Small intestine (tissue), 16 donors: ENCODE measurements at places on chromosomes 7 and 10. TPM values are rescaled to one million over a fixed set of nuclear protein-coding genes. Genes with fewer than 3 reads are reported as not detected.
A peak's percentile ranks its signal among the peaks of the same experiment; 100 is the strongest.

DNA sequence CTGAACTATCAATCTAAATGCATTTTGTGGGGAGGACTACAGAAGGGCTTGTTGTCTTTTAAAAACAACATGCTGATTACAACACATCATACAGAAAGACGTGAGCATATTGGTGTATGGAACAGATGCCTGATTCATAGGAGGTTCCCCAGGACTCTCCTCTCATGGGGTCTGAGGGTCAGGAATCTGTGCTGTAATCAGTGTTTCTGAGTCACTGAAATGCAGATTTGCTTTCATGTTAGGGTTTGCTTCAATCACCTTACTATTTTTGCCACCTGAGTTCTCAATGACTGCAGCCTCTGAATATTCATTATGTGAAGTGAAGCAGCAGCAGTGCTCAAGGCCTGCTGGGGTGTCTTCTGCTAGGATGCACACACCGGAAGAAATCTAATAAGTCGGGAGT lies 550 bp upstream of the ANK3 start:
- H3K36me3 ChIP-seq, result no peaks in the 10 kb centered on the region
- no peak for DNase-seq
- no peaks in the 10 kb centered on the region for H3K4me1 ChIP-seq
- H3K4me3 ChIP-seq, result no peak overlapping the region
- no peak overlapping the region for H3K27ac ChIP-seq
- H3K27me3 ChIP-seq, result no peaks in the 10 kb centered on the region

DNA sequence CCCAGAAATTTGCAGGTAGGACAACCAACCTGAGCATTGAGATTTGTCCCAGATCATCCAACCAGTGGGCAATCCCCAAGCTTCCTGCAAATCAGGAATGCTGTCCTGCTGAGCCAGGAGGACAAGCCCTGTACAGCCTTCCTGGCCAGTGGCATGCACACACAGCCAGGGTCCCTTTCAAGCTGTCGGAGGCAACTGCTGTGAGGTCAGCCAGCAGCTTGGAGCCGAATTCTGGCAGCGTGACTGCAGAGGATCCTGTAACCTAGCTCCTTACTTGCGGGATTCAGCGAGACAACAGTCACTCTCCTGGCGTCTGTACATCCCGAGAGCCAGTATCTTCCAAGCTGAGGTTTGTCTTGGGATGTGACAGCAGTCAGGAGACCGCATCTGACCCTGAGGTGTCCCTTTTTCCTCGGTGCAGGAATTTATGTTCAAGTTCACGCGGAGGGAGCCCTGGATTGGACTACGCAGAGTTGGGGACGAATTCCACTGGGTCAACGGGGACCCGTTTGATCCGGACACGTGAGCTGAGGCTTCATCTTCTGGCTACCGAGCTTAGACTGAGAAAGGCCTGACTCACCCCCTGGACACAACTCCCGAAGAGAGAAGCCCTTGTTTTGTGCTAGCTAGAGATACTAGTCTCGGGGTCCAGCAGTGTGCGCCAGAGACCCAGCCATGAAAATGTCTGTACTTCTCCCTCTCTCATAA lies 18.3 kb downstream of the CLEC2L start:
- no peak overlapping the region for H3K4me3 ChIP-seq
- no peak for DNase-seq
- no peak overlapping the region for H3K27ac ChIP-seq
- H3K36me3 ChIP-seq, result no peaks in the 10 kb centered on the region

DNA sequence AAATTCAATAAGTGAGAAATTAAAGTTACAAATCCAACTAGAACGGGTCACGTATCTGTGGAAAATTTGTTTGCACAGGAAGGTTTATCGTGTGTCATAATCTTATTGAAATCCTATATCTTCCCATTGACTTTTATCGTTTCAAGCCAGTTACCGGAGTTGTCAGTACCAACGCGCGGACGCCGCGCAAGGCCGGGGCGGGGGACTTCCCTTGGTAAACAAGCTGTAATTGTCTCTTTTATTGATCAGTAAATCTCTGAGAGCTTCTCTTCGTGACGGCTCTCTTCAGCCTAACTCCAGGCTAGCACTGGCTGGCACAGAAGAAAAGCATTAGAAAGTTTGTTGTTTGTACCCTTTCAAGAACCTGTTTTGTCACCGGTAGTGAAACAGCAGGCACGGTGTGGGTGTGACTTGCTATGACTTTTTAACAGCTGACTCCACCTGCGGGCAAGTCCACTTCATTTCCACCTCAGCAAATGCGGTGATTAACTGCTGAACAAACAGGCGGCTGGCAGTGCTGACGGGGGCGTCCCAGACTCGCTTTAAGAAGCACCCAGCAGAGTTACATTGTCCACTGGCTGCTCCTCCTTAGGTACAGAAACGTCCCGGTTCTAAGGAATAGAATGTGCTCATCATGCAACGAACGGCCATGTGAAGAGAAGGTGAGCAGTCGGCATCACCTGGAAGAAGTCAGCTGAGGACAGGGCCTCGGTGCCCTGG lies 215.8 kb downstream of the MAD1L1 start:
- peaks cover 21% of the 10 kb centered on the region for H3K36me3 ChIP-seq
- no peak overlapping the region for H3K27ac ChIP-seq
- no peaks in the 10 kb centered on the region for H3K4me1 ChIP-seq
- no peak overlapping the region for H3K4me3 ChIP-seq
- no peaks in the 10 kb centered on the region for H3K27me3 ChIP-seq

- H3K36me3 ChIP-seq, result peaks cover 5% of the 10 kb centered on the region
- H3K4me3 ChIP-seq, result no peak overlapping the region
- H3K4me1 ChIP-seq, result no peaks in the 10 kb centered on the region
- peak overlapping the region; percentile 17 for H3K27ac ChIP-seq
- peak; percentile 53 for DNase-seq
Measured at GRCh38 chr10:19325581-19325980, 277.0 kb downstream of the MALRD1 start.

- peak; percentile 22 for DNase-seq
- no peaks in the 10 kb centered on the region for H3K4me1 ChIP-seq
- no peaks in the 10 kb centered on the region for H3K36me3 ChIP-seq
- H3K4me3 ChIP-seq, result no peak overlapping the region
Measured at GRCh38 chr10:116287906-116288501, 15.0 kb upstream of the GFRA1 start.

GRCh38 chr10:77391605-77392235 lies 245.9 kb downstream of the KCNMA1 start:
- DNase-seq, result peak; percentile 76
- no peaks in the 10 kb centered on the region for H3K27me3 ChIP-seq
- no peak overlapping the region for H3K4me3 ChIP-seq
- no peak overlapping the region for H3K27ac ChIP-seq
- H3K36me3 ChIP-seq, result no peaks in the 10 kb centered on the region

DNA sequence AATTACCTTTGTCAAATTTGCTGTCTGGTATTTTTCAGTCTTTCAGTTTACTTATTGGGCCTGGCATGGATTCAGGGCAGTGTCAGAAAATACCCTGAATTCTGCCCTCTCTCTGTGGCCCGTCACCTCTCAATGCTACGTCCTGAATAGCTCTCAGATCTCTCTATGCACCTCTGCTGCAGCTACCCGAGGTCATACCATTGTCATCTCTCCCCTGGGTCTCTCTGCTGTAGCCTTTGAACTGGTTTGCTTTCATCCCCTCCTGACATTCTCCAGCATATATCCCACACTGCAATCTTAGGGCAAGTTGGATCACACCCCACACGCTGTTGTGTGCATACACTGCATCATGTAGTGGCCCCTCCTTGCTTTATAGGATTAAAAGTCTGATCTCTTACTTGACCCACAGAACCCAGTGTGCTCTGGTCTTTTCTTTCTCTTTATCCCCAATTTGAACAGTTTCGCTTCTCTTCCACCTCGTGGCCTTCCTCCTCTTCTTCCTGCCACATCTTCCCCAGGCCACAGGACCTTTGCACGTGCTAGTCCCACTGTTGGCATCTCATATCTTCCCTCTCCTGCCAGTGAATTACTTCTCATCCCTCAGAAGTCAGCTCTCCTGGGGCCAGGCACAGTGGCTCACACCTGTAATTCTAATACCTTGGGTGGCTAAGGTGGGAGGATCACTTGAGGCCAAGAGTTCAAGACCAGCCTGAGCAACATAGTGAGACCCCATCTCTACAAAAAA lies 372.9 kb downstream of the GALNT17 start:
- no peaks in the 10 kb centered on the region for H3K4me1 ChIP-seq
- DNase-seq, result no peak
- no peak overlapping the region for H3K27ac ChIP-seq
- no peaks in the 10 kb centered on the region for H3K36me3 ChIP-seq
- no peak overlapping the region for H3K4me3 ChIP-seq

DNA sequence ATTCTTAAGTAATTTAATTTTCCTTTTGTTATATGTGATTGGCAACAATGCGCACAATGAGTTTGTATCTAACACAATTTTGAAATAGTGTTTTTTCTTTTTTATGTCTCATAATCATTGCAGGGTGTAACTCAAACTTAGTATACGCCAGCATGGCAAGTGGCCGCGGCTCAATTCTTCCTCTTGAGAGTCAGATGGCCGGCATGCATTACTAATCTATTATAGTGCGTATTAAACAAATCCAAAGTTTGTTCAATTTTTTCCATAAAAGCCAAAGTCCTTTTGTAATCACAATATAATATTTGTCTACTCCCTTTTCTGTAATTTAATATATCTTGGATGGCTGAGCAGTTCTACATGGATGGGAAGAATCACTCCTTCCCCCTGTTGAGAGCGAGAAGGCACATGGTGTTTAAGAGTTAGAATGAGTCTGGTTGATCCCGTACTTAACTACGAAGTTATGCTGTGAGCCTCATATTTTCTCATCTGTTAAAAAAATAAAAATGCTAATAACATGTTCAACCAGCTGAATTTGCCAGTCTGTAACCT lies 12.7 kb downstream of the EPDR1 start:
- H3K4me1 ChIP-seq, result no peaks in the 10 kb centered on the region
- no peak overlapping the region for H3K4me3 ChIP-seq
- no peak overlapping the region for H3K27ac ChIP-seq
- DNase-seq, result no peak
- no peaks in the 10 kb centered on the region for H3K27me3 ChIP-seq
- H3K36me3 ChIP-seq, result no peaks in the 10 kb centered on the region

DNA sequence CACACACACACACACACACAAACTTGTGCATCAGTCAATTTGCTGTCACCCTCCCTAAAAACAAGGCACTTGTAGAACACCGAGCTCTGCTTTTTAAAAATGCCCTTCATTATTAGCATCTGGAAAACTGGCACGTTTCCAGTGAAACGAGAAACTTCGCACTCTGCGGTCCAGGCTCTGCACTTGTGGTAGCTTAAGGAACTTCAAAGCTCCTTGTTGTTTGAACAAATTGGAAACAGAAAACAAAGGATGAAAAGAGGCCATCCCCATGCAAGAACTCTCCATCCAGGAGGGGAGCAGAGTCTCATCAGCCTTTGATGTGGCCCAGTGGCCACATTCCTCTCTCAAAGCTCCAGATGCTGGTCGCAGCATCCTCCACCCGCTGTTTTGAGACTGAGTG lies 105.1 kb downstream of the C10orf90 start:
- H3K4me3 ChIP-seq, result no peak overlapping the region
- no peak overlapping the region for H3K27ac ChIP-seq
- no peaks in the 10 kb centered on the region for H3K4me1 ChIP-seq
- no peaks in the 10 kb centered on the region for H3K27me3 ChIP-seq
- DNase-seq, result no peak

GLCCI1 gene
- 6.2 TPM for polyA plus RNA-seq

DNA sequence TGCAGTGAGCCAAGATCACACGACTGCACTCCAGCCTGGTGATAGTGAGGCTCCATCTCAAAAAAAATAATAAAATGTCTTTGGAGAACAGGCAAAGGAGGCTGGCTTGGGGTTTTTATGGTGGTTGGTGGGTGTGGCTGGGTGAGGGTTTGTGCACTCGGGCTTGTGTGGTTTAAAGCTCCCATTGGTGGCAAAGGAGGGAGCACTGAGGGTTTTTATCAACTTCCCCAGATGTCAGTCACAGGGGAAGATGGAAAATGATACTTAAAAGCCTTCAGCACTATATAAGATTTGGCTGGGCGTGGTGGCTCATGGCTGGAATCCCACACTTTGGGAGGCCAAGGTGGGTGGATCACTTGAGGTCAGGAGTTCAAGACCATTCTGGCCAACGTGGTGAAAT lies 16.3 kb upstream of the RNF216 start:
- no peaks in the 10 kb centered on the region for H3K27me3 ChIP-seq
- no peak overlapping the region for H3K4me3 ChIP-seq
- no peak overlapping the region for H3K27ac ChIP-seq
- no peaks in the 10 kb centered on the region for H3K36me3 ChIP-seq
- H3K4me1 ChIP-seq, result no peaks in the 10 kb centered on the region

DNA sequence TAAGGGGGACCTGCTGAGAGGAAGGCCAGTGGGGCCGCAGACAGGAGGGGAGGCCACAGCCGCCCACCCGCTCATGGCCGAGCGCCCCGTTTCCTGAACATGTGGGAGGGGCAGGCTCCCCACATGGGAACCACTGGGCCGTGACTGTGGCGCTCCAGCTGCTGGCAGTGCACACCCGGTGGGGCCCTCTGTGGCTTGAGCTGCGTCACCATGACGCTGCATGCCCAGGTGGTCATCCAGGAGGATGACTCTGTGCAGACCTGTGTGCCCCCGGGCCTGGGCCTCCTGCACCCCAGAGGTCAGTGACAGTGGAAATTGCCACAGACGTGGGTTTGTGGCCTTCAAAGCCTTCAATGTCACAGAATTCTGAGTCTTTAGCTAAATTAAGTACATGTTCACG lies 85.1 kb downstream of the MGMT start:
- no peaks in the 10 kb centered on the region for H3K27me3 ChIP-seq
- H3K36me3 ChIP-seq, result no peaks in the 10 kb centered on the region
- H3K27ac ChIP-seq, result no peak overlapping the region
- no peak overlapping the region for H3K4me3 ChIP-seq
- no peaks in the 10 kb centered on the region for H3K4me1 ChIP-seq
- no peak for DNase-seq

DNA sequence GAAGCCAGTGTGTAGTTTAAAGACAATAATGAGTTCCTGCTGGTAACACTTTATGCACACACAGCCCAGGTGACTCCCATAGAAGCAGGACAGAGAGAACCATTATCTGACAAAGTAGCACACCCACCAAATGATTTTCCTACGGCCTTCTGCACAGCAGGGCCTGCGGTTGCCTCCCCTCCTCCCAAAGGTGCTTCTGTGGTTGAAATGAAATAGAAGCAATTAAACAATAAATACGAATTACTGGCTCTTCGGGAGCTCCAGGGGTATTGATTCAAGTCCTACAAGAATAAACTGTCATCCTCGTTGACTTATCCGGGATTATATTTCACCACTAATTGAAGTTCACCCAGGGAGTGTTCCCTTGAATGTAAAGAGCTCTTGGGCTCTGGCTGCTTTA lies 172.1 kb downstream of the ACTR3B start:
- H3K36me3 ChIP-seq, result no peaks in the 10 kb centered on the region
- H3K4me3 ChIP-seq, result no peak overlapping the region
- no peaks in the 10 kb centered on the region for H3K27me3 ChIP-seq

DNA sequence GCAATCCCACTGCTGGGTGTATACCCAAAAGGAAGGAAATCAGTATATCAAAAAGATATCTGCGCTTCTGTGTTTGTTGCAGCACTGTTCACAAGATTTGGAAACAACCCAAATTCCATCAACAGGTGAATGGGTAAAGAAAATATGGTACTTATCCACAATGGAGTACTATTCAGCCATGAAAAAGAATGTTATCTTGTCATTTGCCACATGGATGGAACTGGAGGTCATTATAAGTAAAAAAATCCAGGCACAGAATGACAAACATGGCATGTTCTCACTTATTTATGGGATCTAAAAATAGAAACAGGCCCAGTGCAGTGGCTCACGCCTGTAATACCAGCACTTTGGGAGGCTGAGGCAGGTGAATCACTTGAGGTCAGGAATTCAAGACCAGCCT lies 15.7 kb downstream of the APBB1IP start:
- H3K4me1 ChIP-seq, result no peaks in the 10 kb centered on the region
- DNase-seq, result no peak
- no peaks in the 10 kb centered on the region for H3K27me3 ChIP-seq
- no peak overlapping the region for H3K4me3 ChIP-seq
